AG04449 (cell line): ENCODE measurements at places on chromosomes 7 and 10.

DNA sequence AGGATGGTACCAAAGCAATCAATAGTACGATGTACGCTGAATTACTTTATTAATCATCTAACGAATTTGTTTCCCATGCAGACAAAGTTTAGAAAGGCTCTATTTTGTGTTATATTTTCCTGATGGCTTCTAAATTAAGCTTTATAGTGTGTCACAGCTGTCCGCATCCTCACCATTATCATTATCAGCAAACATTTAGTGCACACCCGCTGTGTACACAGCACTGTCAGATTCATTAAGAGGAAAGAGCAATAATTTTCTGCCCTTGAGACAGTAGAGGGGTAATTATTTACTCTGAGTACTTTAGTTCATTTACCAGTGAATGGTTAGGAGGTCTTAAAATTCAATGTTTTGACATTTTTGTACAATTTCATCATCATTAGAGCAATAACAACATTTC, 233.3 kb upstream of the PTPRZ1 start:
- DNase-seq: no peak

DNA sequence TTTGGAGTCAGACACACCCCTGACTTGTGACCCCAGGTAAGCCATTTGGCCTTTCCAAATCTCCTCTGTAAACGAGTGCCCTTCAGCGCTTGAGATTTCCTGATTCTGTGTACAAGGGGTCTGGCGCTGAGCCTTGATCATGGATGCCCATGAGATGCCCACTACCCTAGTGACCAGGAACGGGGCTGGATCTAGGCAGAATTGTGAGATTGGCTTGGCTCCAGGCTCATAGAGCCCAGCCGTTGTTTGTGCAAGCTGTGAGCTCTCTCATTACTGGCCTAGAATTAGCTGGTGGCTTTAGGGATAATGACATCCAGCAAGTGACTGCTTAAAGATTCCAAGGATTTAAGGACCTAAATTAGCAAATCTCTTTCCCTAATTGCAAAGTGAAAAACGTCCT, 84.9 kb downstream of the CAMK1D start:
- DNase-seq: no peak

GRCh38 chr7:95520136-95520535, 34.4 kb downstream of the ASB4 start:
- DNase-seq: no peak

GRCh38 chr7:1558841-1559625, 3.0 kb upstream of the TMEM184A start:
- no peak for DNase-seq

DNA sequence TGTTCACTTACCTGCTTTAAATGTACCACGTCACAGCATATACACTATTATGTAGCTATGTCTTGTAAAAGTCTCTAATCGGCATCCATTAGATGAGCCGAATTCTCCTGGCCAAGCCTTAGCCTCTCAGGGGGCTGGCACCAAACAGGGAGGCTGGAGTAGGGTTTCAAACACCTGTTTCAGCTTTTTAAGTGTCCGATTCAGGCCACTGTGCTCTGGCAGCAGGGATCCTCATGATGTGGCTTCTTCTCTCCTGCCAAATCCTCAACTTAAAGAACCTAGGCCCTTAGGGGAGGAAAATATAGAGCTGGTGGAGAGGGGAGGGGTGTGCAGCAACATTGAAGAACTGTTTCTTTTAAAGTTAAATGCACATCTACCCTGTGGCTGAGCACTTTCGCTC, 68.5 kb upstream of the NFKB2 start:
- no peak for DNase-seq

- DNase-seq: no peak
Measured at GRCh38 chr10:88793712-88794299, 8.7 kb upstream of the LIPM start.

DNA sequence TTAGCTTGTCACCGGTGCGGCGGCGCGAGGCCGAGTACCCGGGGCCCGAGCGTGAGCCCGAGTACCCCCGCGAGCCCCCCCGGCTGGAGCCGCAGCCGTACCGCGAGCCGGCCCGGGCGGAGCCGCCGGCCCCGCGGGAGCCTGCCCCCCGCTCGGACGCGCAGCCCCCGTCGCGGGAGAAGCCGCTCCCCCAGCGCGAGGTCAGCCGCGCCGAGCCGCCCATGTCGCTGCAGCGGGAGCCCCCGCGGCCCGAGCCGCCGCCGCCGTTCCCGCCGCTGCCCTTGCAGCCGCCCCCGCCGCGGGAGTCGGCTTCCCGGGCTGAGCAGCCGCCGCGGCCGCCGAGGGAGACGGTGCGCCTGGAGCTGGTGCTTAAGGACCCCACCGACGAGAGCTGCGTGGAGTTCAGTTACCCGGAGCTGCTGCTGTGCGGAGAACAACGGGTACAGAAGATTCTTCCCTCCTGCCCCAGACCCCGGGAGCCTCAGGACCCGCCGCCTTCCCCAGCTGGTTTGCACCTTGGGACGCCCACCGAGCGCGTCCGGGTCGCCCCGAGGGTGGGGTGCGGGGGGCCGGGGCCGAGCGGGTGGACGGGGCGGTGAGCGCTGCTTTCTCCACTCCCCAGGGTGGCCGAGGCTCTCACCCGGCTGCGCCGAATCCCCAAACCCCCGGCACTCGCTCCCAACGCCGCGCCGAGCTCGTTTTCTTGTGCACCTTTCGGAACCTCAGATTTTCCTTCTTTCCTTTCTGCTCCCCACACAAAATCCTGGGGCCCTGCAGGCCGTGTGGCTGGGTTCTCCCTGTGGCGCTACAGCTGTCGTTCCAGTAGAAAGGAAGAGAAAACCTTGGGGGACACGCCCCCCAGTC, 708 bp downstream of the UBN2 start:
- no peak for DNase-seq

- no peak for DNase-seq
Measured at GRCh38 chr7:155209478-155210319, 88.0 kb upstream of the INSIG1 start.

DNA sequence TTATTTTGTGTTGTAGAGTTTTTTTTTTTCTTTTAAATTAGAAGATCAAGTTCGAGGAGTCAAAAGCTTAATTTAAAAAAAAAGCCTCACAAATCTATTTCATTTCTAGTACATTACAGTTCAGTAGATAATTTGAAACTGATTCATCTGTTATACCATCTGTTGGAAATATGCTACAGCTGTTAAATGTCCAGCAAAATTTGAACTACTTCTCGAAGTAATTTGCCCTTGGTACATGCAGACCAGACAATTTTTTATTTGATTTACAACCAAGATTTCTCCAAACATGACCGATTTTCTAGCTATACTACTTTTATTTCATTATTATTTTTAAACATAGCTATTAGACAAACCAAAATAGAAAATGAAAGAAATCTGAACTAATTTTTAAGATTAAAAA, 647.9 kb downstream of the CNTNAP2 start:
- no peak for DNase-seq

DNA sequence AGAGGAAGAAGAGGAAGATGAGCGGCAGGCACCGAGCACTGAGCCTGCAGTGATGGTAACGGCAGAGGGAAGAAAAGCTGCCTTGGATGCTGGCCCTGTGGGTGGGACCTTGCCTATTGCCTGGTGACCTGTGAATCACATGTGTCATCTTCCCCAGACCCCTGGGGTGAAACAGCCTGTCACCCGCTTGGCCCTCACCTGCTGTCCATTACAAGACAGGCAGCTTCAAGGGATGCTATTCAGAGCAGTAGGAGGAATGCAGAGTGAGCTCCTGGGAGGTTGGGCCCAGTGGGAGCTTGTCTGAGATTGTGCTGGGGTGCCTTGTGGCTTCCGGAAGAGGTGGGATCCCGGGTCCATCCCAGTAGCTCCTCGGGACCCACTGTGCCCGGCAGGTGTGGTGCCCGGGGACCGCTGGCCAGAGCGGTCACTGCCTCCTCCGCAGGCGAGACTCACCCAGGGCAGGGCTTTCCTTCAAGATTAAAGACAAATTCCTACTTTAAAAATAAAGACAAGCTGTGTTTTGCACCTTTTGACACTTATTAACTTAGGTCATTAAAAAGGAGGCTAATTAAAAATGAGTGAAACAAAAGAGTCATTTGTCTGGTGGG, 440.2 kb upstream of the MKI67 start:
- no peak for DNase-seq

DNA sequence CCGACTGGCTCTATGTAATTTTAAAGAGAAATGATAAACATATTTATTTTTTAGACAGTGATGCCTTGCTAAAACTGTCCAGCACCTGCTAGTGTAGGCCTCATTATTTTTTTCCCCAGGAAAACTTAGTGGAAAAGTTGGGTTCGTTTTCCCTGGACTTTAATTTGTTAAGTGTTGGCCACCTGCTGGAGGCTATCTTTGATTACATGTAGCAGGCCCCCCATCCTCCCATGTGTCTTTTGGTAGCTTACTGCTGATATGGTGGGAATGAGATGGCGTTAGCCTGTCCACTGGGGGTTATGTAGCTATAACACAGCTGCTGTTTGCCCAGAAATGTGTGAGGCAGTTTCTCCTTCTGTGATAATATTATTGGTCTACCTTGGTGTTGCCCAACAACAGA, 265.0 kb downstream of the SORCS3 start:
- DNase-seq: no peak

- no peak for DNase-seq
Measured at GRCh38 chr7:38027884-38028455, 107.5 kb downstream of the EPDR1 start.

DNA sequence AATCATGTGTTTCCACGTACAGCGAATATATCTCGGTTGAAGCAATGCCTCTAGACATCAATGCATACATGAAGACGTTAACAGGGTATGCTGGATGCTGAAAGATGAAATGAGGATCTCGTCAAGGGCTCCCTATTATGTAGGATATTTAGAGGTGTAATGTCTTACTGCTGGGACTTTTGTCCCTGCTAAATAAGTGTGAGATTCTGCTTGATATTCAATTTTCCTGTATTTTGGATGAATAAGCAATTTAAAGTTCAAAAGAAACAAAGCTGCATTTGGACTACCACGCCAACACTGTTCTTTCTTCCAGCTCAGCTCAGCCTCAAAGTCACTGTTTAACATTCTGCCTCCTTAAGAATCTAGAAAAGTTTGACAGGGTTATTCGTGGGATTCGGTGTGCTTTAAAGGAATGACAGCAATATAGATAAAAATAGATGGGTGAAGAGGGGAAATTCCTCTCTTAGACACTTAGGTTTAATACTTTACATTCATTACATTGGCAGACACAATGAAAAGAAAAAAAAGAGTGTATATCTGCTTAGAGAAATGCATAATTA, 110.1 kb upstream of the RHEB start:
- DNase-seq: no peak

DNA sequence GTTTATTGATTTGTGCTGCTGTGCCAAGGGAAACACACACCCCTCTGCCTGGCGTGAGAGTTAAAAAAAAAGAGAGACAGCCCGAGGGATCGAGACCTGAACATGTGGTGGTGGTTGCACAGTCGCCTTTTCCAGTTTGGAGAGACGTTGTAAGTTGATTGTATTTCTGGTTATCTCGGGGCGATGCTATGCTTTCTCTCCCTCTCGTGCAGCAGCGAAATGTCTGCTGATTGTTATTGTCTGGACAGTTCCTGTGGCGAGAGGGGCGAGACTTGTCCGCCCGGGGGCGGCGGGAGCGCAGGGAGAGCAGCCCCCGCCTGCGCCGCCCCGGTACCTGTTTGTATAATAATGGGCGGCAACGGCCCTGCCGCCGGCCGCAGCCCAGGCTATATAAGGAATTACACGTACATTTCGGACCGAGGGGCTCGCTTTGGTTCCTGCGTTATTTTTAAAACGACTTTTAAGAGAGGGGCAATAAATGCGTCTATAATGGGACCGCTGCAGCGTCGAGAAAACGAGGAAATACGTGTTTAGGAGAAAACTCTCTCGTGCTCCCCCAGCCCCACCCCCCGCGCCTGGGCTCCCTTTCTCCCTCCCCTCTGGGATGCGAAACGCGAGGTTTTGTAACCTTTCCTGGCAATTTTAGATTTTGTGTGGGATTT, 1.7 kb downstream of the ZEB1 start:
- no peak for DNase-seq

GRCh38 chr7:82549616-82550285, 106.2 kb upstream of the CACNA2D1 start:
- DNase-seq: no peak

GRCh38 chr10:86439544-86439943, 72.9 kb upstream of the GRID1 start:
- peak; percentile 86 for DNase-seq

- DNase-seq: no peak
Measured at GRCh38 chr7:6546498-6547251, 4.6 kb downstream of the GRID2IP start.

- no peak for DNase-seq
Measured at GRCh38 chr7:37541810-37542443, 93.3 kb upstream of the ELMO1 start.
